ENCODE measurements at places on chromosomes 1 and 21. TPM values are rescaled to one million over a fixed set of nuclear protein-coding genes. Genes with fewer than 3 reads are reported as not detected.

Gene IL24
- not detected for total RNA-seq

Gene ETNK2
- total RNA-seq: 21.1 TPM

Gene BMP8A
- 1.4 TPM for total RNA-seq

Gene CHIA
- not detected for total RNA-seq

Gene MFAP2
- 4.2 TPM for total RNA-seq

- H3K4me3 ChIP-seq: no peak overlapping the region
- ATAC-seq: peak; percentile 16
- H3K36me3 ChIP-seq: no peaks in the 10 kb centered on the region
- H3K27me3 ChIP-seq: no peaks in the 10 kb centered on the region
- no peak overlapping the region for H3K27ac ChIP-seq
- no peaks in the 10 kb centered on the region for H3K4me1 ChIP-seq
Observed at GRCh38 chr1:2380816-2381591, 10.3 kb downstream of the MORN1 start.

DNA sequence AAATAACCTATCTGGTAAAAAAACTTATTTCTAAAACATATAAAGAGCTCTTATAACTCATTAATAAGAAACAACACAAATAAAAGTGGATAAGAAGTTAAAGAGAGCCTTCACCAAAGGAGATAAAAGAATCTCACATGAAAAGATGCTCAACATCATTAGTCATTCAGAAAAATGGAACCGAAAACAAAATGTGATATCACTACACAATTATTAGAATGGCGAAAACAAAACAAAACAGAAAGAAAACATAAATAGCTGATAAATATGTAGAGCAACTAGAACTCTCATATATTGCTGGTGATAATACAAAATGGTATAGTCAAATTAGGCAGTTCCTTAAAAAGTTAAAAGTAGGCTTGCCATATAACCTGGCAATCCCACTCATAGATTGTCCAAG, 1109.3 kb downstream of the PLA2G4A start:
- no peaks in the 10 kb centered on the region for H3K36me3 ChIP-seq
- H3K27me3 ChIP-seq: no peaks in the 10 kb centered on the region
- H3K4me1 ChIP-seq: no peaks in the 10 kb centered on the region

Data from gastroesophageal sphincter (tissue), 4 donors.